ENCODE measurements at places on chromosomes 5 and 9. TPM values are rescaled to one million over a fixed set of nuclear protein-coding genes. Genes with fewer than 3 reads are reported as not detected.

DNA sequence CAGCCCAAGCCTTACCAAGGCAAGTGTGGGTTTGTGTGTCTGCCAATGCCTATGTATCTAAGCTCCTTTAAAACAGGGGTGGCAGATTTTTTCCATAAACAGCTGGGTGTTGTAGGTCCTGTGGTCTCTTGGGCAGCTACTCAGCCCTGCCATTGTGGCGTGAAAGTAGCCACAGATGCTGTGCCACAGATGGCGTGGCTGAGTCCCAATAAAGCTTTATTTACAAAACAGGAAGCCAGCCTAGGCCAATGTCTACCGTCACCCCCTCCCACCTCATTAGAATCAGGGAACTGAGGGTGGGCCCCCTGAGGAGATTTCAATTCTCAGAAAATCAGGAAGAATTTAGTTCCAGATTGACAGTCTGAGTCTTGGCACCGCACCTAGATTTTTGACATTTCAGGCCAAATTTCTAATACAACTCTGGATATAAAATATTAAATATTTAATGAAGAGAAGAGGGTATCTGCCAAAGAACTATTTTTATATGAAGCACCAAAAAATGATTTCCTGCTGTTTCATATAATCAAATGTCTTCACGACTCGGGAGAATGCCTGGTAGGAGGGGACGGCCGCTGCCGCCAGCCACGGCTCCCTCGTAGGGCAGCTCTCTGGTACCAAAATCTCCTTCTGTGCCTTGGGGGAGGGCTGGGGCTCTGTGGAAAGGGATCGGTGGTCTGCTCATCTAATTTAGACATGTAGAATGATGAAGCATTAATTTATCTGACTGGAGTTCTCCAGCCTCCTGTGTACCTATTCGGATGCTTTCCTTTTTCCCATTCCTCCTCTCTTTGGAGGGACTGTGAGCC, 420.9 kb downstream of the IRX2 start:
- H3K27ac ChIP-seq = no peak overlapping the region
- no peaks in the 10 kb centered on the region for H3K27me3 ChIP-seq
- no peaks in the 10 kb centered on the region for H3K36me3 ChIP-seq
- H3K4me3 ChIP-seq = no peak overlapping the region

IQGAP2 gene
- polyA plus RNA-seq = 9.5 TPM

PRELID1 gene
- 86.8 TPM for polyA plus RNA-seq

- H3K4me1 ChIP-seq = peaks cover 11% of the 10 kb centered on the region
- H3K4me3 ChIP-seq = no peak overlapping the region
- no peak for DNase-seq
- H3K36me3 ChIP-seq = no peaks in the 10 kb centered on the region
Observed at GRCh38 chr5:1292139-1292538, 2.7 kb downstream of the TERT start.

DNA sequence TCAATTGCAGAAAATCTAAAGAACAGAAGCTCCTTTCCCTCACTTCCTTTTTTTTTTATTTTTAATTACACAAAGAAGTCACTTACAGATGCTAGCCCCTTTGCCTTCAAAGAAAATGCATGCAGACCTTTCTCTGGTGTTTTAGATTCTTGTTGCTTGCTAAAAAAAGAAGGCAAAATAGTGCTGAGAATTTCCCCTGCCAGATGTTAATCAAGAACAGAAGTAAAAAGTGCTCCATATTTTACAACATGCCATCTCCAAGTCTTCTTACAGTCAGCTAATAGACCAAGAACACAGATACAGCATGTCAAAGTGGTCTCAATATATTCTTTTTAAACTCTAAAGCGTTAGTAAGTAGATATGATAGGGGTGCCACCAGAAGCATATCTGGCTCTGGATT, 142.8 kb upstream of the RGMB start:
- no peaks in the 10 kb centered on the region for H3K36me3 ChIP-seq
- no peaks in the 10 kb centered on the region for H3K27me3 ChIP-seq
- DNase-seq = no peak
- no peak overlapping the region for H3K4me3 ChIP-seq
